Hair follicle dermal papilla cell (primary cell): ENCODE measurements at places on chromosomes 7 and 10. TPM values are rescaled to one million over a fixed set of nuclear protein-coding genes. Genes with fewer than 3 reads are reported as not detected.

Gene ZNF783
- total RNA-seq = 17.0 and 20.0 TPM in 2 replicates

Gene CC2D2B
- total RNA-seq = under 0.01 and 0.32 TPM in 2 replicates

Gene COBL
- total RNA-seq = not detected in 2 replicates

Gene FAM25A
- not detected in 2 replicates for total RNA-seq

Gene CABCOCO1
- 2.8 and 8.3 TPM in 2 replicates for total RNA-seq

Gene TACC2
- total RNA-seq = 7.0 and 9.7 TPM in 2 replicates
